Substantia nigra (tissue), 51 donors: ENCODE measurements at places on chromosomes 16 and 17.

- no peak for DNase-seq
Observed at GRCh38 chr17:28841901-28842281, 699 bp downstream of the FAM222B start.

- DNase-seq, result no peak
Observed at GRCh38 chr17:79836972-79837887, 2.0 kb downstream of the CBX4 start.

- no peak for DNase-seq
Observed at GRCh38 chr16:73793260-73793659, 503.4 kb upstream of the PSMD7 start.

- DNase-seq, result no peak
Observed at GRCh38 chr16:85565801-85566526, 47.2 kb upstream of the GSE1 start.

DNA sequence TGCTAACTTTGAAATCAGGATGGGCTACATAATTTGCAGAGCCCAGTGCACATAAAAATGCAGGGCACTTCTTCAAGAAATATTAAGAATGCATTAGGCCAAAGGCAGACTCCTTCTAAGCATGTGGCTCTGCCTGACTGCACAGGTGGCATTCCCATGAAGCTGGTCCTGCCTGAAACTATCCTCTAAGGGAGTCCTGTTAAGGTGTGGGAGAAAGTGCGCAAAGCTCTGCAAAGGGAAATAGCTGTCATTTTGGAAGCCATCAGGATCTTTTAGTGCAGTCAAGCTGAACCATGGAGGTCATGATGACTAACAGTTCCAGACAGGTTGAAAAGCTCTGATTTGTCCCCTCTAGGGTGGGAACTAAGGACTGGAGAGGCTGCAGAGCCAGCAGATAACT, 41.9 kb upstream of the CRHR1 start:
- no peak for DNase-seq

DNA sequence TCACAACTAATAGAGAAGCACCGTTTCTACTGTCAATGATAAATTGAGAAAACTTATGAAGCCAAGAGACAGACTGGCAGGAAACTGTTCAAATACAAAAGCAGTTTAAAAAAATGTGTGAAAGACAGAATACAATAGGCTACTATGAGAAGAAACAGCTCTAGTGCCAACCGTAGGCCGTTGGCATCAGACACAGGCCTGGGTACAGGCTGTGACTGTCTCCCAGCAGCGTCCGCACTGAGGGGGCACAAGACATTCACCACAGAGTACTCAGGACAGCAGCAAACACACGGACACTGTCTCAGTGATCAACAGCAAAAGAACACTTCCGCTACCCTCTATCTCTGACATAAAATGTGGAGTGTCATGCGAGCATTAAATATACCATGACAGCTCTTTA, 7.8 kb upstream of the C1QBP start:
- DNase-seq, result peak; percentile 86

DNA sequence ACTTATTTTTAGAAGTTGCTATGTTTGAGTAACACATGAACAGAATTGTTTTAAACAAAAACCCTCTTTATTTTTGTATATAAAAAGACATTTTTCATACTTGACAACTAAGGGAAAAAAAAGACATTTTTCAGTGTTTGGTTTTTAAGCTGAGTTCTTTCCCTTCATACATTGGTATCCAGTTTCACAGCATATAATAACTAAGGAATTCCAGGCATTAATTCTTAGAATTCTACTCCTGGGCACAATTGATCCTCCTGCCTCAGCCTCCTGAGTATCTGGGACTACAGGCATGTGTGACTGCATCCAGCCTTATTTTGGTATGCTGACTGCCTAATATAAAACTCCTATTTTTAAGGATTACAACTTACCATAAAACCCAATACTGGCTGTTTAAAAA, 8.4 kb downstream of the FBXO47 start:
- DNase-seq, result no peak

DNA sequence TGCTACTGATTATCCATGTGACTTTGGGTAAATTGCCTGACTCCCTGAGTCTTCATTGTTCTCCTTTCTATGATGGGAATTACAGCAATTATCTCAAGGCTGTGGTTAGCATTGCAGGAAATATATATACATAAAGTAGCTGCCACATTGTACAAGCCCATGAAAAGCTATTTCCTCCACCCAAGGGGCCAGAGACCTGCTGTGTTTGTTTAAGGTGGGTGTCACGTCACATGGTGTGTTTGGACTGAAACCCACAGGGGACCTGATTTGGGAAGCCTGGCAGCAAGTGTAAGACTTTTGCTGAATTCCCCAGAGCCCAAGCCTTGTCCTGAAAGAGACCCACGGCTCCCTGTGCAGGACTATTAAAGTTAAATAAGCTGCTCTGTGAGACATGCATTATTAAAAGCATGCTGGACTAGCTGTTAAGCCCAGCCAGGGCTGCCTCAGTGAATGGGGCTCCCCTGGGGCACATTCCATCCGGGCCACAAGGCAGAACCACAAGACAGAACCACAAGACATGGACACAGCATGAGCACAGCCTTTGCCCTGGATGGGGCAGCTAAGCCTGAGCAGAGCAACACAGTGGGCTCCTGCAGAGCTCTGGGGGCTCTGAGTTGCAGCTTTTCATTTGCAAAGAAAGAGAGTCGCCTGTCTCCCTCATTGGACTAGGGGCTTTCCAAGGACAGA, 148.9 kb downstream of the SPACA3 start:
- no peak for DNase-seq

DNA sequence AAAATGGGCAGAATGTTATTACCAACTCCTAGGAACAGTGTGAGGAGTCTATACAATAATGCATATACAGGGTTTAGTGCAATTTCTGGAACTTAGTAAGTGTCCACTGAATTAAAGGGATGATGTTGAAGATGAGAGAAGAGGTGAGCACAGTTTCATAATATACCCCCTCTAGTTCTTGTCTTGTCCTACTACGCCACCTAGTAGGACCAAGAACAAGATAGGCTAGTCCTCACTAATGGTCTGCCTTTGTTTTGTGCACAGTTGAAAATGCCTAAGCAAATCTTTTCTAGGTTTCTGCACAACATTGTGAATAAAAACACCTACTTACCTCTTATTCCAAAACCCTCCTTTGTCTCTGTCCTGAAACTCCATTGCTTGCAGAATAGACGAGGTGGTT, 670.2 kb downstream of the CDH8 start:
- no peak for DNase-seq

GRCh38 chr17:81219476-81220180, 3.1 kb downstream of the CEP131 start:
- DNase-seq, result no peak

GRCh38 chr17:45852535-45853297, 8.0 kb downstream of the SPPL2C start:
- DNase-seq, result no peak

- no peak for DNase-seq
Observed at GRCh38 chr16:67780847-67781564, 25.4 kb downstream of the RANBP10 start.

DNA sequence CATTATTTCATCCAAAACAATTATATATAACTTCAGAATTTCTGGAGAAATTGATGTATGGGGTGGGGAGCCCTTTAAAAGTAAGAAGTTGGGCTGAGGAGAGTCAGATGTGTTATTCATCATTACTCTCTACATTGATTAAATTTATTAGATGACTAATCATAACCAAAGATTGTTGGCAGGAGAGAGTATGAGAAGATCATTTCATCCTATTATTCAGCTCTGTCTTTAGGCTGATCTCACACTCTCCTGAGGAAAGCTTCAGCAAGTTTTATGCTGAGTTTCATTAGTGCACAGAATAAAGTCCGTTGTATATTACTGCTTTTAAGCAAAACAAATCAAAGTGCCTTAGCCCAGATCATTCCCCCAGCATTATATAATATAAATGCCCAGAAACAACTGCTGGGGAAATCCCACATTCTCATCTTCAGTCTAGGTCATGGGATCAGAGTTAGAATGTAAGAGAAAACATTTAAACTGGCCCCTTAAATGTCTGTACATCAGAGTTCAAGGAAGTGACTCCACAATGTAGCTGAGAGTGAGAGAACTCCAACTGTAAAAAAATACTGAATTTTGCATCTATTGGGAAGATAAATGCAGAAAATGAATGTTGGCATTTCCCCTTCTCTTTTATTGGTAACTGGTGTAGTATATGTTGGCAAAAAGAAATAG, 130.1 kb upstream of the HLF start:
- no peak for DNase-seq
